NK-92 treated with Interleukin-12 subunit alpha and Interleukin-12 subunit beta, amount 100 ng/mL, for 24 hours (cell line): ENCODE measurements at places on chromosomes 12 and 14.

GRCh38 chr14:61240206-61240605 lies 40.9 kb downstream of the TMEM30B start:
- DNase-seq: no peak

DNA sequence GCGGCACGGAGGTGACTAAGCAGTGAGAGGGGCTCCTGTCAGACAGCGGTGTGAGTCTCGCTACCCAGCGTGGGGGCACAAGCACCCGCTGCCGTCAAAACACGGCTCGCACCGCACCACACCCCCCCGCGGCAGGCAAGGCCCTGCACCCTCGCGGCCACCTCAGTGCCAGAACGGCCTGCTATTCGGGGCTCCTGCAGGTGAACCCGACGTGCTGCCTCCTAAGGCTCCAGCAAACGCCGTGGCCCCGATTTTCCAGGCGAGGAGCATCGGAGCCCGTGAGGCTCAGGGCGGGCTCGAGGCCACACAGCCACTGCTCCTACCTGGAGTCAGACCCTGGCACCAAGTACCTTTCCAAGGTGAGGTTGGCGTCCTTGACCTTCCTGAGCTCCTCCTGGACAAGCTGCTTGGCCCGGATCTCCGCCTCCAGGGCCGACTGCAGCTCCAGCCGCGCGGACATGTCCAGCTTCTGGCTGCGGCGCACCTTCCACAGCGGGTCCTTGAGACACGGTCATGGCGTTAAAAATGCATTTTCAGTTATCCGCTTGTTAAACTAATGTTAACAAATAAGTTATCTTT lies 41.8 kb downstream of the AMN start:
- DNase-seq: no peak

DNA sequence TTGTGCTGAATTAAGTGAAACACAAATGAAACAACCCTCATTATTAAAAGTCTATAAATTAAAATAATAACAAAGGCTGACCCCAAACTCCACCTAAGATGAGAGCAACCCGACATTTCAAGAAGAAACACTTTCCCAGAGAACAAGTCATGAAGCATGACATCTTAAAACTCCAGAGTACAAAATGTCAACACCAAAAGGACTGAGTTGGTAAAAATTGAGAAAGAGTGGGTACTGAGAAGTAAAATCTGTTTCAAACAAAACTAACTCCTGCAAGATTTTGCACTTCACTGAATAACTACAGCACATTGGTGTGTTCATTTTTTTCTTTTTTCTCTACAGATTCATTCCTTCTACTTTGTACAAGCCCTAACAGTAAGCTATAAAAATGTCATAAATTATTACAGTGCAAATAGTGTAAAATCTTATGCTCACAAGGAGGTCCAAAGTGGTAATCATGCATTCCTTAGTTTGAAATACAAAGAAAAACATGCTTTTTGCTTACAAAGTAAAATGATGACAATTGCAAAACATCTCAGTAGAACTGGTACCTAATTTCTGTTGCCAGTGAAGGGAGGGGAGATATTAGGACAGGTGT lies 31.8 kb downstream of the SLC35F4 start:
- no peak for DNase-seq

- DNase-seq: no peak
These were observed at the start of gene ART4 for GRCh38 chr12:14843425-14843887. TSS of gene ART4 (minus strand) at chr12:14843526. CDS start at chr12:14843113, 413 bp downstream.

GRCh38 chr14:98953551-98954348 lies 318.2 kb downstream of the BCL11B start:
- DNase-seq: no peak

- DNase-seq: no peak
These were observed 62.7 kb upstream of the KCNH3 start for GRCh38 chr12:49476091-49476490.

GRCh38 chr12:113066813-113067400 lies 10.4 kb downstream of the DTX1 start:
- DNase-seq: no peak

DNA sequence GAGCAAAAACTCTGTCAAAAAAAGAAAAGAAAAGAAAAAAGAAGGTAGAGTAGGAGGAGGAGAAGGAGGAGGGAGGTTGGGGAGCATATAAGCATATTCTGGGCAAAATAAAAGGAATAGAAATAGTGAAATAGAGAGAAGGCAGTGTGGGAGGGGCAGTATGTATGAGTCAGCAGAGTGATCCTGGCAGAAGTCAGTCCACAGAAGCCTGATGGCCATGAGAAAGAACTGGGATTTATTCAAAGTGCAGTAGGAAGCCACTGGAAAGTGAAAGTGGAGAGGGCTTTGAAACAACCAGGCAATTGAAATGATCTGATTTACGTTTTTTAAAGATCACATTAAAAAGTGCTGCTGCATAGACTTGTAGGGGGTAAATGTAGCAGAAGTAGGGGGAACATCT lies 368.6 kb upstream of the USP15 start:
- DNase-seq: no peak

DNA sequence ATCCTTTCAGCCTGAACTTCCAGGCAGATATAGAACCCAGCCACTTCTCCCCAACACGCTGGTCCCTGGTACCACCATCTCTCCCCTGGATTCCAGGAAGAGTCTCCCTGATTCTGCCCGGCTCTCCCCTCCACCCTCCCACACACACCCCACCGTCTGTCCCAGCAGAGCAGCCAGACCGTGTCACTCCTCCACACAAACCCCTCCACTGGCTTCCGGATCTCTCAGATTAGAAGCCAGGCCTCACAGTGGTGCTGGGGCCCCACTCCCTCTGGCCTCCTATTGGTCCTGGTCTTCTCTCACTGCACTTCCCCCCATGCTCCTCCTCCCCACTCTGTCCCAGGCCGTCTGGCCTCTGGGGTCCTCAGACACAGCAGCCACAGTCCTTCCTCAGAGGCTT lies 52.4 kb upstream of the CDKN3 start:
- DNase-seq: no peak

DNA sequence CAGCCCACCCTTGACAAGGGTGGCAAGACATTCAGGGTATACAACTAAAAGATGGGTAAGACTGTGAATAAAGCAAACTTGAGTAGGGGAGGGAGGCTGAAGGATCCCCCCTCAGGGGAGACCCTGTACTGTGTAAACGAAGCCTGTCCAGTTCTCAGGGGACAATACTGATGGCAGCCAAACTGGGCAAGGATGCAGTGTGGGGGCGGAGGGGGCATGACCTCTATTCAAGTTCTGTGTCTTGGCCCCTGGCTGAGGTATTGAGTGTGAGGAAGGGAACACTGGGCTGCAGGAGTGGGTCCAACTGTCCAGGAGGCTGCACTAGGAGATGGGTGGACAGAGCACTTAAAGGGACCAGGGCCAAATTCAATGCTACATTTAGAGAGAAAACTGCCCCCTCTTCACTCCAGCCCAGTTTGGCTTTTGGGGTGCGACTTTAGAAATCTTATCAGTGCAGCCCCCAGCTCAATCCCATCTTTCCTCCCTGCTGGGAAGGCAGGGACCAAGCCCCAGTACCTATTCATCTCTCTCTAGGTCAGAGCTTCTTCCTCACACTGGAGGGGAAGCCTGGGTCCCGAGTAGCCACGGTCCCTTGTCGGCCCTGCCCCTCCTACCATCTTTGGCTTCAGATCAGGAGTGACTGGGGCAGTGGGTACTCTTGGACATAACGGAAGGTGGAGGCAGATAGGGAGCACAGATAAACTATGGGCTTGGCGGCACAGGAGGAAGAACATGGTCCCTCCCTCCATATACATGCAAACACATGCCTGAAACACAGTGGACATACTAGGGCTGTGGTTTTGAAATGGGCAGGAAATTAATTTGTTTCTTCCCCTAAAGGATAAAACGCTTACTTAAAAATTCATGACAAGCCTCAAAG lies 11.8 kb downstream of the SLC39A5 start:
- DNase-seq: no peak

- DNase-seq: no peak
These were observed 15.1 kb downstream of the SUDS3 start for GRCh38 chr12:118391424-118391823.

DNA sequence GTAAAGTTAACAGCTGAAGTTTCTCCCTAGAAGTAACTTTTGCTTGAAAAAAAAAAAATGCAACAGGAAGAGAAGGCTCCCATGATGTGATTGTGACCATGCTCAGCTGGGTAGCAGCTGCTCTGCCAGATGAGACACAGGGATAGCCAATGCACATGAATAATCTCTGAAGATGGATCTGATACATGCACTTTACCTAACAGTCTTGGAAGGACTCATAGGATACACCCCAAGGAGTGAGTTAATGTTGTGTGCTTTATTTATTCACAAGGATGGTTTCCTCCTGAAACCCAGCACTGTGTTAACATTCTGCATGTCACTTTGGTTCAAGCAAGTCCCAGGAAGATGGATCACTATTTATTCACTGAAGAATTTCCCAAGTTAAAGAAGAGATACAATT lies 46.5 kb downstream of the NDUFA12 start:
- no peak for DNase-seq

GRCh38 chr12:119363037-119363436 lies 28.5 kb downstream of the CCDC60 start:
- DNase-seq: no peak

DNA sequence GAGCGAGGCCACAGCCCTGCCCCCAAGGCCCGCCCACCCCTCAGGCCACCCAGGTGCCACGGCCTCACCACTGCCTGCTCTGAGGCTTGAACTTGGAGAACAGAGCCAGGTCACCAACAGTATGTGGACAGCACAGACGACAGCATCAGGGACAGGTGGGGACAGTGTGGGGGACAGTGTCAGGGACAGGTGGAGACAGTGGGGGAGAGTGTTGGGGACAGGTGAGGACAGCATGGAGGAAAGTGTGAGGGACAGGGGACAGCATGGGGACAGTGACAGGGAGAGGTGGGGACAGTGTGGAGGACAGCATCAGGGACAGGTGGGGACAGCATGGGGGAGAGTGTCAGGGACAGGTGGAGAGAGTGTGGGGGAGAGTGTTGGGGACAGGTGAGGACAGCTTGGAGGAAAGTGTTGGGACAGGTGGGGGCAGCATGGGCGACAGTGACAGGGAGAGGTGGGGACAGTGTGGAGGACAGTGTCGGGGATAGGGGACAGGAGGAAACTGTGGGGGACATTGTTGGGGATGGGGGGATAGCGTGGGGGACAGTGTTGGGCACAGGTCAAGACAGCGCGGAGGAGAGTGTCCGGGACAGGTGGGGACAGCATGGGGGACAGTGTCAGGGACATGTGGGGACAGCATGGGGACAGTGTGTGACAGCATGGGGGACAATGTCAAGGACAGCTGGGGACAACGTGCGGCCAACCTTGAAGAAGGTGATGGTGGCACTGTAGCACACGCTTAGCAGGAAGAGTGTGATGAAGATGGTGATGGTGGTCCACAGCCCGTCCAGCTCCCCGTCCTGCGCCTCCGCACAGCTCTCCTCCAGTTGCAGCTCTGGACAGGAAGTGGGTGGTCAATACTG lies 114.9 kb downstream of the TMEM121 start:
- no peak for DNase-seq

DNA sequence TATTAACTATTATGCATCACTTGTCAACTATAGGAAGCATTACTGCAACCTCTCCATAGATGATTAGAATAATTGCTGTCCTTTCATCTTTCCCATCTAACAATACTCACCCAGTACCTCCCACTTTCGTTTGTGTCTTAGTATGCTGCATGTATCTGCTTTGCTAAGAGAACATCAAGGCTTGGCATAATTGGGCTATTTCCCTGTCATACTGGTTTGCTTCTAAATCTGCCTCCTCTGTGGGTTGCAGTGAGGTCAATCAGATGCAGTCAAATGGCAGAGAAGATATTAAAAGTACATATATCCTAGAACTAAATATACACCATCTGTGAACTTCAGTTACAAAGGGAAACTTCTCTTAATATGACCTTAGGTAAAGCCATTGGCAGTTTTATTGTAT lies 710.8 kb downstream of the DIO2 start:
- no peak for DNase-seq

DNA sequence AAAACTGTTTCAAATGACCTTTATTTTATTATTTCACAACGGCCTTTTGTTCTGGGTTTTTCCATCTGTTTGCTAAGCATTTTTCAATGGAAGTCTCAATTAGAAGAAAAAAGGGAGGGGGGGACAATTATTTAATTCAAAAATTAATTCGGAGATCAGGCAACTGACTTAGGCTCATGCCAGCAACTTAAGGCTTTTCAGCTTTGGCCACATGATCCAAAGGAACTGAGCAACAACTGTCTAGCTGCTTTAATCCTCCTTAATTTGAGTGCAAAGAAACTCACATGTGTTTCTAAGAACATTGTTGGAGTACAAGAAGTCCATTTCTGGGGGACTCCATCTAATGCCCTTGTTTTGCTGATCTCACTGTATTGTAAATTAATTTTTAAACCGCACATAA lies 188.0 kb downstream of the EXOC5 start:
- no peak for DNase-seq

DNA sequence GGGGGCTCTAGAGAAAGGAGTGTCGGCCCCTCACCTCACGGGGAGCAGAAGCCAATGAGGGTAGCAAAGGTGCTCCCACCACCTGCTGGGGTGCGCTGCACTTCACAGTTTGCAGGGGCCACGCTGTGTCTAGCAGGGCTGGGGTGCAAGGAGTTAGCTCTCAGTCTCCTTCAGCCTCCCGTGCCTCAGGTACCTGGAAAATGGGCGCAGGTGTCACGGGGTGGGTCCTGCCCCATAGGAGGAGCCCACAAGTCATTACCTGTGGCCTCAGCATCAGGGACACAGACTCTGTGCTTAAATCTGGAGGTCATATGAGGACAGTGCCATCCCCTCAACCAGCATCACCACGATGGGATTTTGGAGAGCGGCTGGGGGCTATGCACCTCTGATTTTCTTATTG lies 326.7 kb downstream of the ADGRD1 start:
- no peak for DNase-seq

GRCh38 chr12:4147031-4147481 lies 126.5 kb upstream of the CCND2 start:
- no peak for DNase-seq

- no peak for DNase-seq
These were observed 156.6 kb downstream of the METTL25 start for GRCh38 chr12:82514880-82515279.

GRCh38 chr12:24011927-24012507 lies 62.5 kb upstream of the SOX5 start:
- DNase-seq: no peak

DNA sequence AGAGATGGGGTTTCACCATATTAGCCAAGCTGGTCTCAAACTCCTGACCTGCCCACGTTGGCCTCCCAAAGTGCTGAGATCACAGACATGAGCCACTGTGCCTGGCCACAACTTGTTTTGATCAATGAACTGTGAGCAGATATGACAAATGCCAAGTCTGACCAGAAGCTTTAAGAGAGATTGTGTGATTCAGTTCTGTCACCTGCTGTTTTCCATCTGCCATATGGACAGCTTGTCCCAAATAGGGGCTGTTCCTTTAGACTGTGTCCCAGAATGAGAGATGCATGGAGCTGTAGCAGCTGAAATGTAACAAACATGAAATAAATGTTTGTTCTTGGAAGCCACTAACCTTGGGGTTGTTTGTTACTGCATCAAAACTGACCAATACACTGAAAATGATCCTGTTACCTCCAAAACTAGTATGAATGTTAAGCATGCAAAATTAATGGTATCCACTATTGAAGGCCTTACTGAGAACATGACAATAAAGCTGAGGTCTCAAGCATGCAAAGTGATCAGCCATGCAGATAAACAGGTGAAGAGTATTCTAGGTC lies 65.9 kb upstream of the MED13L start:
- DNase-seq: no peak

- DNase-seq: no peak
These were observed 170.6 kb downstream of the BMP4 start for GRCh38 chr14:53786045-53786444.

GRCh38 chr12:131260954-131261353 lies 307.2 kb downstream of the ADGRD1 start:
- no peak for DNase-seq
